ENCODE measurements at places on chromosomes 6 and 20. TPM values are rescaled to one million over a fixed set of nuclear protein-coding genes. Genes with fewer than 3 reads are reported as not detected.

DNA sequence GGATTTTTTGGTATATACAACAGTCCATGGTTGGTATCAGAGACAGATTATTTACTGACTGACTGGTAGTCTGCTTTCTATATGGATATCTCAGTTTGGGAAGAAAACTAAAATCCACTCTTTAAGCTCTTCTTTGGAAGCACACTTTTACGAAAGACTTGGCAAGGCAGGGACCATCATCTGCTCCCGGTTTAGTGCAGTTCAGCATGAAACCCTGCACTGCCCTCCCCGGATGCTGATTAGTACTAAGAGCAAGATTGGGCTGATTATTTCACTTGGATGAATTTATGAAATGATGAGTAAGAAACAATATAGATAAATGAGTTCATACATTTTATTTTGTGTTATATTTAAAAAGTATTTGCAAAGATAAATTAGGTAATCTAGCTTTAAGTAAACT, 56.3 kb downstream of the RGS17 start:
- DNase-seq: no peak

GRCh38 chr6:164640956-164641355, 668.4 kb downstream of the C6orf118 start:
- DNase-seq: no peak

- no peak for DNase-seq
These were observed 1387.0 kb upstream of the ADGRB3 start for GRCh38 chr6:67248077-67248476.

- DNase-seq: no peak
These were observed 31.4 kb downstream of the DCBLD1 start for GRCh38 chr6:117513778-117514365.

WFDC6 gene
- total RNA-seq: not detected

- no peak for DNase-seq
These were observed 188.2 kb upstream of the FOXQ1 start for GRCh38 chr6:1123386-1124375.

DNA sequence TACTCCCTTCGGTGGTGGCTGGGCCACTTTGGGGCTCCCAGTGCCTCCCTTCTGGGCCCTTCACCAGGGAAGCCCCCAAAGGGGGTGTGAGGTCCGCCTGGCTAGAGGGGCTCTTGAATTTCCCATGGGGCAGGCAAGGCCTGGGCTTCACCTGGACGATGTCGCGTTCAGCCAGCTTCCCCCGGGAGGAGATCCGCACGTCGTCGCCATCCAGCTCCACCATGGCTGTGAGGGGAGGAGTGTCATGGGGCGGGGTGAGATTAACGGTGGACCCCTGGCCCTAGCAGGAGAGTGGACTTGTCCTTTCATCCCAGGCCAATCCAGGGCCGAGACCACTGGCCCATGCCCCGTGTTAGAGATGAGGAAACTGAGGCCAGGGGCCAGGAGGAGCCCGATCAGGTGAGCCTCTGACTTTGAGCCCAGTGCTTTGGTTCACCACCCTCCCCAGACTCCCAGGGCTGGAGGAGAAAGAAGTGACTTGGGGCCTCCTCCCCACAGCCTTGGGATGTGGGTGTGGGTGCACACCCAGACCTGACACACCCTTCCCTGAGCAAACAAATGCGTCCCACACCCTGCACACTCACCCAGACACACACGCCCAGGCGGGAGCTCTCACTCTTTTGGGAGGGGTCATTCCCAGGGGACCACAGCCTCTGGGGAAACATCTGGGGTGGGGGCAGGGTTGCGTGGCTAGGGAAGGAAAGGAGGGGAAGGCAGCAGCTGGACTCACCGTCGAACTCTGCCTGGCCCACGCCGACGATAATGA, 46.1 kb downstream of the RAB44 start:
- DNase-seq: no peak

CLPSL2 gene
- not detected for total RNA-seq

DNA sequence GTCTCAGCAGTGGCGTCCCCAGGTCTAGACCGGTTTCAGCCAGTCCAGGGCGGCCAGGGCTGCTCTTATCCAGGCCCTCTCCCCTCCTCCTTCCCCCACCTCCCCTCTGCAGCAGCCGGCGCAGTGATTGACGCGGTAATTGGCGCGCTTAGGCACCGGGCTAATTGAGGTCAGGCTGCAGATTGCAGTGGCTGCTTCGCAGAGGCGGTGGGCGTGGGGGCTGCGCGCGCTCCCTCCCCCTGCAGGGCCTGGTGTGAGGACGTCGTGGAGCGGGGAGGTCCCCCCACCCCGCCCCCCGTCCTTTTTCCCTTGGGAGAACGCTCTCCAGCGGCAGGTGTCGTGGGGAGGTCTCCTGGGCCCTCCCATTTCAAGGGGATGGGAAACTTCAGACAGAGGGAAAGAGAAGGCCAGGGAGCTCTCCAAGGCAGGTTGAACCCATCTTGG, 70.4 kb upstream of the BLCAP start:
- no peak for DNase-seq

HAO1 gene
- total RNA-seq: not detected

CRISP2 gene
- not detected for total RNA-seq

All from endothelial cell of umbilical vein (primary cell).